Forelimb muscle (tissue), 1 donor: ENCODE measurements at places on chromosomes 3 and 15. TPM values are rescaled to one million over a fixed set of nuclear protein-coding genes. Genes with fewer than 3 reads are reported as not detected.

Gene FGF7
- polyA plus RNA-seq: 13.4 TPM

Gene SLC9A9
- 10.0 TPM for polyA plus RNA-seq

- no peak for DNase-seq
These were observed 21.9 kb upstream of the THSD4 start for GRCh38 chr15:71093054-71094024.

DNA sequence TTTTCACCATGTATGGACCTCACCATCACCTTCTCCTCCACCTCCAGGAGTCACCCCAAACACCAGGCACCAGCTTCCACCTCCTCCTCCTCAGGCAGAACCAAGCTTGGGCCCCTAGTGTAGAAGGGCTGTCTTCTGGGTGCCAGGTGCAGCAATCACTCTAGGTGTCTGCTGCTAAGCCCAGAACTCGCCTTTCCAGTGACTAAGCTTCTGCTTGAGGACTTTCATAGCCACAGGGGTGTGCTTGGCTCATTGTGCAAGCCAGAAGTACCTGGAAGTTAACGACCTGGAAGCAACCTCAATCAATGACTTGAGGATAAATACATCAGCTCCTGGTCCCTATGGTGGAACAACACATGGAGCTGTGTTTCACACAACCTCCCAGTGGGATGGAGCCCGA, 49.8 kb upstream of the PXYLP1 start:
- DNase-seq: no peak

DNA sequence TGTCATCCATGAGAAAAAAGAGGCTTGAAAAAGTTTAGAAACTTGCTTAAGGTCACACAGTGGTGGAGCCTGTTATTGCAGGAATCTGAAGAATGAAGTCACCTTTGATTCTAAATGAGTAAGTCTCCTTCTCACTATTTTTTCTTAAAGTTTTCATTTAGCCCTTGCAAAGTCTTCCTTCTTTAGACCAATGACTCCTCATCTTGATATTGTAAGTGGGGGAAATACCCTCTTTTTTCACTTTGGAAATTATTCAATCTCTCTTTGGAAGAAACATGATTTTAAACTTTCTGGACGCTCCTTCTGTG, 787 bp upstream of the SLMAP start:
- no peak for DNase-seq

Gene SYNPR
- polyA plus RNA-seq: not detected

Gene DGKG
- polyA plus RNA-seq: 3.1 TPM

GRCh38 chr3:113008117-113008516, 17.3 kb downstream of the GTPBP8 start:
- DNase-seq: no peak

- no peak for DNase-seq
These were observed 93.5 kb downstream of the WDR72 start for GRCh38 chr15:53665930-53666329.

- DNase-seq: no peak
These were observed 189.5 kb downstream of the WDR72 start for GRCh38 chr15:53569751-53570480.

Gene WNT7A
- polyA plus RNA-seq: not detected

DNA sequence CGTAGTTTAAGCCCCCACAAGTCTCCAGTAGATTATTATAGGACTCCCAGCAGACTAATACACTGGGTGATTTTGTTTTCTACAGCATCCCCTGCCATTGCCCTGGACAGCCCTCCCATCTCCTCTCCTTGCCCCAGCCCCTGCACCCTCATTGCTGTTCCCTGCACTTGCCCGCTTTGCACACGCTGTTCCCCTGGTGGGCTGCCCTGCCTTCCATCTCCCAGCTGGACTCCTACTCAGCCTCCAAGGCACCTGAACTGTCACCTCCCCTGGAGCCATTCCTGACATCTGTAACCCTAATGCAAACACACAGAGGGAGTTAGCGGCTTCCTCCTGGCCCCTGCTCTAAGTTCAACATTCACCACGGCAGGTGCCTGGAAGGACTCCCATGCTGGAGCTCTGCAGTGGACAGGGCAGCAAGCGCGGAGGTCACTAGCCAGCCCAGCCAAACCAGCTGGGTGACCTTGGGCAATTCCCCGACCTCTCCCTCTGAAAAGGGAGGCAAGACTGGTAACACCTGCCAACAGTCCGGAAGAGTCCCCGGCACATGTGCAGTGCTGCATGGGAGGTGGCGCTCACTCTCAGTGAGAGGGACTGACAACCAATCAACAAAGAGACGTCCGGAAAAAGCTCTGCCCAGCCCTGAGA, 38.8 kb upstream of the IQSEC1 start:
- no peak for DNase-seq

DNA sequence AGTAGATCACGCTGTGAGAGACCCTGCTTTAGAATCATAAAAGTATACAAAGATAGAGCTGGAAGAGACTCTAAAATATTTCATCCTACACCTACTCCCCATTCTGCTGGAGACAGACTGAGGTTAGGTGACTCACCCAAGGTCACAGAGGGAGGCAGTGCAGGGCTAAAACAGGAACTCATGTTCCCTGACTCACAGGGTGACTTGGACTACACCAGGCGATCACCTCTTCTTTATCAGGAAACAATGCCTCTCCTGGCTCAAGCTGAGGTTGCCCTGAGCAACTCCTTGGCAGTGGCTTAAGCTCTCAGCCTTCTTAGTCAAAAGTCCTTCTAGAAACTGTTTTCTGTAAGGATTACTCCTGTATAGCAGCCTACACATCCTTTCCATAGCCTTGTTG, 26.4 kb upstream of the TNFAIP8L3 start:
- no peak for DNase-seq

Gene NR2F2
- polyA plus RNA-seq: 39.0 TPM

DNA sequence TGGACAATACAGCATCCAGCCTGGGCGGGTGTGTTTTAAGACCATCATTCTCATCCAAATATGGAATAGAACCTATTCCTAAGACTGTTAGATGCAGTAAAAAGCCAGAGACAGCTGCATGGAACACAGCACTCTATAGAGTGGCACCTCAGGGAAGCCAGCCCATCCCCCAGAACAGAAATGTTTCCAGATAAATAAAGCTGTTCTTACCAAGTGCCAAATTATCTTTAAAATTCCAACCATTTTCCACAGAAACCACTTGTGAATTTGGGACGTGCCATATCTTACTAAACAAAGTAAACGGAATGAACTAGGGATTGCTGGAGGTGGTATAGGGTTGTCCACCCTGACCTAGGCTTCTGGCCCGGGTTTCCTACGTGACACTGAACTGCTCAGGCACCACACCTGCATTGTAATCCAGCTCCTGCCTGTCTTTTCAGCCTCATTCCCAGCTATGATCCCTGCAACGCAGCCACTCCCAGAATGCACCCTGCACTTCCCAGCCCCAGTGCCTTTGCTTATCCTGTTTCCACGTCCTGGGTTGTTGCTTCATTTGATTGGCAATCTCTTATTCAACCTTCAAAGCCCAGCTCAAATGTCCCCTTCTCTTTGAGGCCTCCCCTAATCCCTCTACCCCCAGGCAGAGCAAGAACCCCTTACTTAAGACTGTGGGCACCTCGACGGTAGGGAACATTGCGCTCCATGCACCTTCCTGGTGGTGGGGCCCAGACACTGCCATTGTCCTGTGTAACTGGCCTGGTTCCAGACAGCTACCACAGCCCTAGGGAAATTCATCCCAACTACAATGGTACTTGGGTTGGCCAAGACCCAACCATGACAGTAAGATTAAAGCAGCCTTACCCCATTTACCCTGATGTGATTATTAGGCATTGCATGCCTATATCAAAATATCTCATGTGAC, 100.2 kb downstream of the IQSEC1 start:
- DNase-seq: no peak

Gene CPLX3
- polyA plus RNA-seq: not detected
